ENCODE measurements at places on chromosomes 13 and 19.

DNA sequence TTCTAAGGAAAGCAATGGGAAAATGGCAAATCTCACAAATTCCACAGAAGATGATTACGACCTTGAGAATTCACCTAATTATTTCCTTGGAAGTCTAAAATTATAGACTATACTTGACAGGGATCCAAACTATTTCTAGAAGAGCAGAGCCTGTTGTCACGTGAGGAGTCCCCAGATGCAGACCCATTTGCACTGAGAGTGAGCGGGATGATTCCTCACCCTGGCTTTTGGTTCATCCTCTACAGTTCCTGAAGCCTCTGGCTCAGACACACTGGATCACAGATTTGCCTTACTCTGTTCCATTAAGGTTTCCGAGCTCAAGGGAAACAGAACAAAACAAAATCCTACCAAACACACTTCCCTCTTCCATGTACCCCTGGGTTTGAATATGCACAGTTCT, 23.0 kb upstream of the CYSLTR2 start:
- DNase-seq: no peak

DNA sequence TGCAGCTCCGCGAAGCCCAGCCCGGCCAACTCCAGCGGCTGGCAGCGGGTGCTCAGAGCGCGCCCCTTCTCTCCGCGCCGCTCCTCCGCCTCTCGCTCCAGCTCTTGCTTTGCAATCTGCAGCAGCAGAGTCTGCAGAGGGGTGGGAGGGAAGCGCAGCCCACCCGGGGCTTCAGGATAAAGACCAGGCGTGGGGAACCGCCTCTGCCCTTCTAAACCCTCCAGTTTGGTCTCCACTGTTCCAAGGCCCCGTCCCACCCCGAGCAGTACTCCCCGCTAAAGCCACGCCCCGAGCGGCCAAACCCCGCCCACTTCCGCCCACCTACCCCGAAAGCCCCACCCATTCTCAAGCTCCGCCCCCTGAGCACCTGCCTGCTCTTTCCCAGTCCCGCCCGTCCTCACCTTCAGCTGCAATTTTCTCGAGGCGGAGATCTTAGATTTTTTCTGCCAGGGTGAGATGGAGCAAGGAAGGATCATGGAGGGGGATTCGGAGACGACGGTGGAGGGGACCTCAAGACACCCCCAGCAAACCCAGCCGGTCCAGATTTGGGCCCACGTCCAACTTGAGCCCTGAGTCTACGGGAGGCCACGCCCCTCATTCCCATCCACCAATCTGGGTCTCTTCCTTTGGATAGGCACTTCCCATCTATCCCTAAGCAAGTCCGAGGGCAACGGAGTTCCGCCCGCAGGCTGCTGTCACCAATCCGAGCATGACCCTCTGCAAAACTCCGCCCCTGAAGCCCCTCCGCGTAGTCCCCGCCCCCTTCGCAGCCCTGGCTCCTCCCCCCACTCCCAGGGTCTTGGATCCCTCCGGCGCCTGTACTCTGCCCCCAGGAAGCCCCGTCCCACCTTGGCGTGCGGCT, 1.1 kb downstream of the TNNI3 start:
- no peak for DNase-seq

GRCh38 chr13:73000027-73000674, 58.7 kb upstream of the KLF5 start:
- DNase-seq: no peak

GRCh38 chr13:34421858-34422475, 520.1 kb upstream of the NBEA start:
- DNase-seq: no peak

DNA sequence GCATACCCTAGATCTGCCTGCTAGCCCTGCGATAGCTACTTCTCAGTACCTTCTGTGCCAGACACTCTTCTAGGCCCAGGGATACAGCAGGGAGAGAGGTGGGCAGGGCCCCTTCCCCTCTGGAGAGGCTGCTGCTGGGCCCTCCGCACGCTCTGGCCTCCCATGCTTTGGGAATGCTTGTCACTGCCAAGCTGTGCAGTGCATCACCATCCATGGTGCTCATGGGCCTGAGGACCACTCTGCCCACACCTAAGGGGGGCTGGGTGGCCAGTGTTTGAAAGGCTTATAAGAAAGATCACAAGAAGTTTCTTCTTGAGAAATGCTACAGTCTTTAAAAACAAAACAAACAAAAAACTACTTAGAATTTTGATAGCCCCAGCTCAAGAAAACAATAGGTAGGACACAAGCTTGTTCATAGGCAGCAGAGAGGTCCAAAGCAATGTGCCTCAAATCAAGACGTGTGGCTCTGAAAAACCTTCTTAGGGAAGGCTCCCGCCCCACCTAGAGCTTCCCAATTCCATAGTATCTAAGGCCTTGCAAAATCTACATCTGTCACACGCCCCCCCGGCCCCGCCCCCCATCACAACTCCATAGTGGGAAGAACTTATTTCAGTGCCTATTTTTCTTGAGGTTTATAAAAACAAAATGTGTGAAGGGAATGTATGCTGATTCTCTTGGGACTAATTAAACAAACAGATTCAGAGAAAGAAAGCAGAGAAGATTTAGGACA, 145.8 kb downstream of the TM9SF2 start:
- DNase-seq: no peak

DNA sequence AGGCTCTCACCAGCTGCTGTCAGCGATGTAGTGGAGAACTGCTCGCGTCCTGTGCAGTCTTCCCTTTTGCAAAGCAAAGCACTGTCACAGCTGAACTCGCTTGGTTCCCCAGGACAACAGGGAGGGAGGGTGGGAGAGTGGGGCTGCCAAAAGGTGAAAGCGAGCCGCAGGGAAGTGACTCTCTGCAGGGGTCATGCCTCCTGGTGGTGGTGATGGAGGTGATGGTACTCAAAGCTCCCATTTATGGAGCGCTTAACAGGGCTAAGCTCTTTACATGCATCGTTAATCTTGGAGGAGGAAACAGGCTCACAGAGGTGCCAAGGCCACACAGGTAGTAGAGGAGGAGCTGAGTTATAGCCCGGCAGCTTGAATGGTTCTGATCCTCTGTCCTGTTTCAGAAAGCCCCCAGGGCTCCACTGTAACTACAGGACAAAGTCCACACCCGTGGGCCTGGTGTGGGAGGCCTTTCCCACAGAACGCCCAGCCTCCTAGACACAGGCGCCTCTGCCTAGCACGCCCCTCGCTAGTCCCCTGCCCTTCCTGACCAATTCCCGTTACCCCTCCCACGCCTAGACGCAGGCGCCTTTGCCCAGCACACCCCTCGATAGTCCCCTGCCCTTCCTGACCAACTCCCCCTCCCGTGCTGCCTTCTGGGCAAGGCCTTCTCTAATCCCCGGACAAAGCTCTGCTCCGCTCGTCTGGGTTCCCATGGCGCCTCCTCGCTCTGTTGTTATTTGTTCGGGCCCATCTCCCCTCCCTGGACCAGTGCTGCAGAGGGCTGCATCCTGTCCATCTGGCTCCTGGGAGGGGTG, 10.7 kb downstream of the PPP1R37 start:
- no peak for DNase-seq

GRCh38 chr19:2097203-2097885, 629 bp downstream of the IZUMO4 start:
- DNase-seq: no peak

- no peak for DNase-seq
Measured at GRCh38 chr13:112058519-112058873, 8.5 kb upstream of the SOX1 start.

- DNase-seq: no peak
Measured at GRCh38 chr13:47025791-47026447, 129.1 kb upstream of the HTR2A start.

GRCh38 chr13:42398533-42398932, 126.6 kb downstream of the AKAP11 start:
- DNase-seq: no peak

DNA sequence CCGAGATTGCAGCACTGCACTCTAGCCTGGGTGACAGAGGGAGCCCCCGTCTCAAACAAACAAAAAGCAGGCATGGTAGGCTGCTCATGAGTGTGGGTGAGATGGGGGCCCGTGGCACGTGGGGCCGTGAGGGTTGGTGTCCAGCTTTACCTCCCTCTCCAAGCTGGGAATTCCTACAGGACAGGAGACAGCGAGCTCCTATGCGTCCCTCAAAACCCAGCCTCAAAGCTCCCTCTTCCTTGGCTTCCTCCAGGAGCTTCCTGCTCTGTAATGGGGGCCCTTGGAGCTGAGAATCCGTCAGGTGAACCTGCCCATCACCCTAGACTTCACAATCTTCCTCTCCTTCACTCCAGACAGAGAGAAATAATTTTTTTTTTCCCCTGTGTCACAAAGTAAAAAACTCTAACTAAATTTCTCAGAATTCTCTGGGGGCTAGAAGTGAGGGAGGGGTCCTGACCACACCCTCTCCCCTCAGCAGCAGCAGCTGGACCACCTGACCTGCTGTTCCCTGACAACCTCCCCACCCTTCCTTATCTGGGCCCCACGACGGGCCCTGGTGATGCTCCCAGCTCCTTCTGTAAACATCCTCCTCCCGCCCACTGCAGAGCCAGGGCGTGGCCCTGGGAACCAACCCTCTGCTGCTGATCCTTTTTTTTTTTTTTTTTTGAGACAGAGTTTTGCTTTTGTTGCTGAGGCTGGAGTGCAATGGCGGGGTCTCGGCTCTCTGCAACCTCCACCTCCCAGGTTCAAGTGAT, 22.1 kb upstream of the WDR18 start:
- no peak for DNase-seq

DNA sequence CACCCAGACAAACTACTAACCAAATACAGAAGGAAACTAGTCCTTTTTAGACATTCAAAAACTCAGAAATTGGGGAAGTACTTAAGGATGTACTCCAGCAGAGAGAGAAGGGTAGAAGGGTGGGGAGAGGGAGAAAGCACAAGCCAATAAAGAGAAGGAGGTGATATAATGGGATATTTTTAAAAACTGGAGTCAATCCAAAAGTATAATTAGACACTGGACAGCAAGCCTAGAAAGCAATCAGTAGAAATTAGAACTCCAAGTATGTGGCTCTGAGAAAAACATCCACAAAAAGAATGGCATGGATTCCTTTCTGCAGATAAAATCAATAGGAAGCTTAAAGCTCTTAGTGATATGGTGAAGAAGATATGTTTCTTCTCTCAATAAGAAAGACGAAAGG, 55.8 kb downstream of the PEPD start:
- no peak for DNase-seq

- peak; percentile 25 for DNase-seq
Measured at GRCh38 chr19:17522988-17523872, 11.8 kb downstream of the PGLS start.

GRCh38 chr13:23325191-23325590, 108.3 kb downstream of the SACS start:
- DNase-seq: no peak

DNA sequence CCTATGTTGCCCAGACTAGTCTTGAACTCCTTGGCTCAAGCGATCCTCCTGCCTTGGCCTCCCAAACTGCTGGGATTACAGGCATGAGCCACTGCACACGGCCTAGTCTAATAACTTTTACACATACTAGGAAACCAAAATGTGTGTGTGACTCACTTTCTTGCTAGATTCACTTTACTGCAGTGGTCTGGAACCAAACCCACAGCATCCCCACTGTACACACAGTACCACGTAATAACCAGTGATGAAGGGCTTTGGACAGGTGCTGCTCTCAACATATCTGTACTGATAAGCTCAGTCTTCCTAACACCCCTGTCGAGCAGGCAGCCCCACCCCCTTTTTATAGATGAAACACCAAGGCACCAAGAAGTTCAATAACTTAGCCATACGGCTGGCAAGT, 5.1 kb downstream of the DNMT1 start:
- DNase-seq: peak; percentile 71

DNA sequence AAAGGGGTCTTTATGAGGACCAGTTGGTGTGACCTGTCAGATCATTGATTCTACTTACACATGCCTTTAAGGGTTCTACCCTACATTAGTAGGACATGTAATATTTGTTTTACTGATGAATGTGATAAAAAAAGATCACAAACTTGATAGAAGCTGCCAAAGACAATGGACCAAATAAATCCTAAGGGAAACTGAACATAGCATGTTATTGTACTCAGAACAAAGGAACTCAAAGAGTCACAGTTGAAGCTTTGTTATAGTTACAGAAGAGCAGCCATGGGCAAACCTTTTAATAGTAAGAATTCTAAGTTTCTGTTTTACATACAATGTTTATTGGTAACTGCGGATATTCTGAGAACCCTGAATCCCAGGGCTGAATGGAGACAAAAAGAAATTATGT, 780.1 kb downstream of the SLITRK6 start:
- DNase-seq: no peak

Measured in stimulated activated effector memory CD8-positive, alpha-beta T cell treated with anti-CD3 and anti-CD28 coated beads, Interleukin-12 subunit alpha, Interleukin-12 subunit beta, amount 100 ng/mL, for 72 hours (primary cell).